ENCODE measurements at places on chromosomes 1 and 21. TPM values are rescaled to one million over a fixed set of nuclear protein-coding genes. Genes with fewer than 3 reads are reported as not detected.

The TUFT1 gene
- 6.5 TPM for total RNA-seq

The RBM11 gene
- 1.7 TPM for total RNA-seq

The CYP4A22 gene
- total RNA-seq: not detected

The AMY1B gene
- not detected for total RNA-seq

The NIBAN1 gene
- 6.0 TPM for total RNA-seq

GRCh38 chr1:208089761-208090370, 154.3 kb downstream of the PLXNA2 start:
- no peak for DNase-seq

DNA sequence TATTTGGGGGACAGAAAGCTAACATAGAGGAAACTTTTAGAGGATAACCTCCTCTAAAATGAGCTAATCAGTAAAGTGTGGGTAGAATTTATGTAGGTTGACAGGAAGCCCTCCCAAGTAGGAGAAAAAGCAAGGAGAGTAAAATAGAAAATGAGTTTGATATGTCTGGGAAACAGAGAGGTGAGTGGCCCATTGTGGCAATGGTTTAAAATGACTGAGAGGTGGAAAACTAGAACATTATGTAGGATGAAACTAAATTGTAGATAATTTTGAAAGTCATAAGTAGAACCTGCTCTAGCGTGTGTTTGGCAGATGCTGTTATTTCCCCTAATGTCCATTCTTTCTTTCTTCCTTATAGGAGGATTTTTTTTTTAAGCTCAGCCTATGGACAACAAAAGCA, 8.5 kb upstream of the LPGAT1 start:
- no peak for DNase-seq

DNA sequence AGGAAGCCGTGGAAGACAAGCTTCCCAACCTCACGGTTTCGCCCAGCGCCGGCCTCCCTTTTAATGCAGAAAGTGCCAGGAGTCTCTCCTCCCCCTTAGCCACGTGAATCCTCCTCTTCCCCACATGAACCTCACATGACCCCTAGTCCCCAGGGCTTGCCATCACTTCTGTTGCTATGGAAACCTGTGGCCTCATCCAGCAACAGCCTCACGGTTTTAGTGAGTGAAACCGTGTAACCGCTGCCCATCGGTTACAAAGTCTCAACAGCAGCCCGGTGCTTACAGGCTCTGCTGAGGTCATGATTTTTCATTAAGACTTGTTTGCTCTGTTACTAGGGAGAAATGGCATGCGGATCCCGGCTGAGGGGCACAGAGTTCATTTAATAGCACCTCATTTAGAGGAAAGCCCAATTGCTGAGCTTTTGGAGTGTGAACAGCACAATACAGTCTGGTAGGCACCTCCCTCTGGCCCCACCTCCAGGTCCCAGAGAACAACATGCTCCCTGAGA, 143.2 kb upstream of the BACE2 start:
- DNase-seq: no peak

GRCh38 chr1:71044833-71045232, 2.8 kb downstream of the PTGER3 start:
- DNase-seq: no peak

DNA sequence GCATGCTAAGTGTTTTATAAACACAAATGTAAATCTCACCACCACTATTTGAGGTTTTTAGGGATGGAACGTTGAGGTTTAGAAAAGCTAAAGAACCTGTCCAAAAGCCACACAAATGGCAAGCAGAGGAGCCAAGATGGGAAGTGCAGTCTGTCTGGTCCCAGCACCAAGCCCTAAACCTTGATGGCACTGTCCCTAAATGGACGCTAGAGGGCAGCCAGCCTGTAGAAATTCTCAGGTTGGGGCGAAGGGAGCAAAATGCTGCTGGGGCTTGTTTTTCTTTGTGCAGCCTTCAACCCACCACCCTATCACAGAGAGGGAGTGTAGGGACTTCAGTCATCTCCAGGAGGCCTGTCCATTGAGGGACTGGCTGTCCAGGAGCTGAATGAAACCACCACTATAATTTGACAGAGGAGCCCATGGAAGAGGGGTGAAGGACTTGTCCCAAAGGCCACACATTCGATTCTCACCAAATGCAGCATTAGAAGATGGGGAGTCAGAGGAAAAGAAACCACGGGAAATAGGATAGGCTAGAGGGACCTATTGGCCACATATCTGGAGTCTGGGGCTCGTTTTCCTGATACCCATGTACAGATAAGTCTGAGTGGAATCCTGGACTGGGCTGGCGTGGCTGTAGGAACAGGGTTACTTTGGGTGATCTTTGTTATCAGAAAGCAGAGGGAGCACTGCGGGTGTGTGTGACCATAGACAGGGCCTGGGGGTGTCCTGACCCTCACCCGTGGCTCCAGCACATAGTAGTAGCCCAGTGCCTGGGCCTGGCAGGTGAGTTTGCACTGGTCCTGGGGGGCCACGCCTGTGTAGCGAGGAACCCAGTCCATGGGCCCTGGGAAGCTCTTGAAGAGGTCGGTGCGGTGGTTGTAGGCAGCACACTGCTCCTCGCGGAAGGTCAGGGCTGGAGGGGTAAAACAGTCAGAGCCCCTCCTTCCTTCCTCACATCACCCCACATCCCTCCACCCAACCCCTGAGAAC, 6.1 kb downstream of the ADAMTS4 start:
- DNase-seq: peak; percentile 74

DNA sequence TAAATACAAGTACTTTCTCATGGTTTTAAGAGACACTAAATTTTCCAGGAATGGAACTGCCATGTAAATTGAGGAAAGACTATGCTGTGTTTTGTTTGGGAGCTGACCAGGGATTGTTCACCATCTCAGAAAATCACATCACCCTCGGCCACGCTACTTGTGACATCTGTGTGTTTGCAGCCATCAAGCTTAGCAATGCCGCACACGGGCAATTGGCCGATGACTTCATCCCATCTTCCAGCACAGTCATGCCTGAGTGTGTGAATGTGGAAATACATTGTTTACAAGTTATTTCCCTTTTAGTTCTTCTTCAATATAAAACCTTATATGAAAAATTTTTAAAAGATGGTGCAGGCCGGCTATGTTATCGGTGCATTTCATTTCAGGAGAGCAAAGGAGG, 121.6 kb downstream of the GLIS1 start:
- DNase-seq: peak; percentile 2
